ENCODE measurements at places on chromosomes 7 and 10. TPM values are rescaled to one million over a fixed set of nuclear protein-coding genes. Genes with fewer than 3 reads are reported as not detected.

Gene MMRN2
- polyA plus RNA-seq, result 0.07 TPM

Gene TAS2R4
- polyA plus RNA-seq, result 0.12 TPM

- DNase-seq, result no peak
Observed at GRCh38 chr7:83850125-83850524, 201.2 kb upstream of the SEMA3E start.

GRCh38 chr7:64755865-64756264 lies 38.4 kb upstream of the ZNF138 start:
- no peak for DNase-seq

Gene GRID2IP
- not detected for polyA plus RNA-seq

DNA sequence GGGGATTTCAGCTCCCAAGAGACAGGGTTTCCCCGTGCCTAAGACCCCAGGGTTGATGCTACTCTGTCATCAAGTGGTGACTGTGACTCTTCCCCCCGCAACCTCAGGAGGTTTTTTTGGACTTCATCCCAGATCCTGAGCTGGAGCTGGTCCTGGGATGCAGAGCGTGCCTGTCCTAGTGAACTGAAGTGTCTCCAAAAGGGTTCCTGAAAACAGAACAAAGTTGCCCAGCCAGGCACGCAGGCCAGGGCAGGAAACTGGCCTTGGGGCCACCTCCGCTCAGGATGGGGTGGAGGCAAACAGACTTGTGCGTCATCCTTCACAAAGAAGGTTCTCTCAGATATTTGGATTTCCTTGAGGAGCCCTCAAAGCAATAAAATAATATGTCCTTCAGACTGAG lies 118.9 kb downstream of the ITIH5 start:
- DNase-seq, result no peak

Gene FOXI2
- not detected for polyA plus RNA-seq

Gene LDB3
- polyA plus RNA-seq, result not detected

- DNase-seq, result no peak
Observed at GRCh38 chr10:97028126-97028831, 157.5 kb downstream of the SLIT1 start.

GRCh38 chr10:5194431-5194830 lies 2.2 kb upstream of the AKR1C4 start:
- no peak for DNase-seq

DNA sequence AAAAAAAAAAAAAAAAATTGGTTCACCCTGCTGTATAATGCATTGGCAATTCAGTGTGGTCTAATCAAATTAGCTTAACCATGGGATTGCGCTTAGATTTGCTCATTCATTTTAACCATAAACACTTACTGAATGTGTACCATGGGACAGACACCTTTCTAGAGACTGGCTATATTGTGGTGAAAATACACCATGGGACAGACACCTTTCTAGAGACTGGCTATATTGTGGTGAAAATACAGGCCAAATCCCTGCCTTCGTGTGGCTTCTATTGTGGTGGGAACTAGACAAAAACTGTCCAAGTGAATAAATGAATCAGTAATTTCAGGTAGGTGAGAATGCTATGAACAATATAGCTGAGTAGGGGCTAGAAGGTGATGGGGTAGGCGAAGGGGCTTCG lies 10.2 kb upstream of the REPIN1 start:
- DNase-seq, result no peak

Gene CTAGE4
- polyA plus RNA-seq, result not detected

DNA sequence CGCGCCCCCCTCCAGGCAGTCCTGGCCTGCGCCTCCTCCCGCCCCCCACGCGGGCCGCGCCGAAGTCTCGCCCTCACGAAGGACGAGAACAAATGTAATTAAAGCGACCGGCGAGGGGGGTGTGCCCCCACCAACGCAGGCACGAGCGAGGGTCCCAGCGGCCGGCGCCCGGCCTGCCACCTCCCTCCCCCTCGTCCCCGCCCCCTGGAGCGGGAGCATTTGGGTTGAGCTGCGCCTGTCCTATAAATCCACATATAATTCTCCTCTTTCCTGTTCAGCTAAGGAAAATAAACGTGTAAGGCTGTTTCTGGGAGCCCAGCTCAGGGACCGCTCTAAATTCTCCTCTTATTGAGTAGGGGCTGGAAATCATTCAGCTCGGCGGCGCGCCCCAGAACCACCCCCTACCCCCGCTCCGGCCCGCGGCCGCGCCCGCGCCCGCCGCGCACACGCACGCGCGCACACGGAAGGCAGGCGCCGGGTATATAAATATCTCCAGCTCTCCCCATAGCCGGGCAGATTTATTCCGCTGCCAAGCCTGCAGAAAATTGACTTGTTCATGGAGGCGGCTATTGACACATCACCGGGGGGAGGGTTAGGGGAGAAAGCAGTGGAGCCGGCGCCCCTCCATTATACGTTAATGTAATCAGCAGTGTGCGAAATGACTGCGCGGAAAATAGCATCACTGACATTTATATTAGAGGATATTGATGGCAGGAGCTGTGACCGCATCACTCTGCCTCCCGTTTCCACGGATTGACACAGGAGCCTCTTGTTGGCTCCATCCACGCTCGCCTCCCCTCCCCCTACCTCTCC lies 61.6 kb upstream of the BTRC start:
- DNase-seq, result no peak

GRCh38 chr10:114479307-114479706 lies 75.0 kb upstream of the AFAP1L2 start:
- no peak for DNase-seq

GRCh38 chr7:36625247-36625646 lies 99.0 kb downstream of the AOAH start:
- DNase-seq, result peak; percentile 25

DNA sequence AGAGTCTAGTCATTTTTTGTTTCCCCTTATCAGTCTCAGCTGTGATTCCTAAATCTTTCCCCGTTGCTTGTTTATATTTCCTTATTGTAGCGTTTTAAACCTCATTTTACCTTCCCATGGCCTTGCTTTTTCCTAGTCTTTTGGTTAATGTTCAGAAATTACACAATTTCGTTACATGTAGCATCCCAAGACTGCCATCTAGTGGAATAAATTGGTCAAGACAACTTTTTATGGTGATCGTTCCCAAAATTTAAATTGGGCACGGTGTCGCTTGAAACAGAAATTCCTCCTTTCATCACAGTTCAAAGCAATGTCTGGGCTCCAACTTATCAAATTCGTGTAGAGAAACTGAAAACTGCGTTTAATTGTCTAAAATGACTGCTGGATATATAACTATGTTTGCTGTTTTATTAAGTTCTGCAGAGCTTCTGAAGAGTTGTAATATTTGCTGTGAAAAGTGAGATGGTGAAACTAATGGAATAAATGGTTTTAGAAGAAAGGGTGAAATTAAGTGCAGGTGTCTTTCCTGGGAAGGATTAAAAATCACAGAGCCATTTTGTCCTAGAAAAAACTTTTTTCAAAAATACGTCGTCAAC lies 370.2 kb downstream of the PHF14 start:
- peak; percentile 6 for DNase-seq

Gene GOLGA7B
- polyA plus RNA-seq, result not detected

Gene IKZF1
- polyA plus RNA-seq, result 80.2 TPM

DNA sequence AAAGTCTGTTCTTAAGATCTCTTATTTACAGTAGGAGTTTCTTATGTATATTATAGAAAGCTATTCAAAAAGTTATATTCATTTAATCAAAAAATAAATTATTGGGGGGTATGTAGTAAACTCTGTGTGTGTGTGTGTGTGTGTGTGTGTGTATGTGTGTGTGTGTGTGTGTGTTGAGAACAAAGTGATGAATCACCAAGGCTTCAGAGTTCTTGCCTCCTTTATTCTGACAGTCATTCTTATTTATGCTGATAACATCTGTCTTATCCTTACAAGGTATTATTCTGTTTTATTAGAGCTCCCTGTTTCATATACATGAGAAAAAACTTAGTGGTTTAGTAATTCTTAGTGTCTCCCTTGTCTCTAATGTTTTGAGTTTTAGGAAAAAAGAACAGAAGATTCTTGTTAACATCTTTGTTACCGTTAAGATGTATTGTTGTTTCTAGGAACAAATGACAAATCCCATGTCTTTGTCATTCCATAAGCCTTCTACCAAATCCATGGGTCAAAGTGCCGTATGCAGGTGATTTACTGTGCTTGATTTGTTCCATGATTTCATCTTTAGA lies 424.0 kb downstream of the EXOC4 start:
- no peak for DNase-seq

GRCh38 chr10:3972460-3973301 lies 187.7 kb upstream of the KLF6 start:
- no peak for DNase-seq

- no peak for DNase-seq
Observed at GRCh38 chr10:59585046-59585700, 124.5 kb downstream of the SLC16A9 start.

GRCh38 chr10:31830887-31831286 lies 97.7 kb downstream of the ARHGAP12 start:
- no peak for DNase-seq

Gene ELAPOR2
- 0.03 TPM for polyA plus RNA-seq

- no peak for DNase-seq
Observed at GRCh38 chr10:63286754-63287264, 153.7 kb downstream of the NRBF2 start.

DNA sequence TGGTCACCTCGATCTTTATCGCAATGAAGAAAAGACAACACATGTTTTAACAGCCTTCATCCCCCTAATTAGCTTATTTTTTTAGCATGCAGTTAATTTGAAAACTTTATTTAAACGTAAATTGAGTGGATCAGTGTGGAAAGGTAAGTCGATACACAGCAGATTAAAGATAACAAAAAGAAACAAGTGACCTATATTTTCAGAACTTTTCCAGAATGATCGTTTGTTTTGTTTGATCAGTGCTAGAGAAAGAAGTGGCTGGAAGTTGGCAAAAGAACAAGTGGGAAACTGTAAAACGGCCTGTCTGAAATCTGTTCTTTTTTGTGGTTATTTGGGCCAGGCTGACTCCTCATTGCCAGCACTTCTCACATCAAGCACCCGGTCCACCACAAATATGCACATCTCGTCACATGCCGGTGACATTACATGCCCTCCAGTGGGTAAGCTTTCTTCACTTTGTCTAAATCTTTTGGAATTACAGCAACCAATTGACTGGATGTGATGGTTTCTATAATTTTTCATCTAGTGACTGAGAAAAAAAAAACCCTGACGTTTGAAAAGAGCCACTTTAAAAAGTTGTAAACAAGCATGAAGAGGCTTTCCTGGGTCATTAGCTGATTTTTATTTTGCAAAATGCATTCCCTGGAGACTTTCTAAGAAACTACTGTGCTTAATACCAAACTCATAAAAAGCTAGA lies 33.2 kb downstream of the C7orf33 start:
- DNase-seq, result peak; percentile 21

Gene CYP17A1
- polyA plus RNA-seq, result not detected

- DNase-seq, result no peak
Observed at GRCh38 chr10:11505639-11506038, 105.8 kb downstream of the USP6NL start.

DNA sequence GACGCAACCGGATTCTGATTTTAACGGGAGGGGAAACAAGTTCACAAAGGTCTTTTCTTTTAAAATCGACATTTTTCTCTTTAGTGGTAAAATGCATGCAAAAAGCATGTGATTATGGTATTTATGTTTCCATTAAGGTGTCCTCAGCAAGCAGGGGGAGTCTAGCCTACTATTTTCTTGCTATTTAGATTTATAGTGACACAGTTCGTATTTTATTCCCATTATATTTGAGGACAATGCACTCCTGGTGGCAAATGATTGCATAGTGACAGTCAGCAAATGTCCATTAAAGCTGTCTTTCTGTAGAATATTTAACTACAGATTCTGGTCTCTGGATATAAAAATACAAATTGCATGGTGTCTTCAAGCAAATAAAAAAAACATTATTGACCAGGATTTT lies 554.2 kb downstream of the PARD3 start:
- no peak for DNase-seq

- DNase-seq, result no peak
Observed at GRCh38 chr7:32204361-32205018, 134.3 kb upstream of the PDE1C start.

DNA sequence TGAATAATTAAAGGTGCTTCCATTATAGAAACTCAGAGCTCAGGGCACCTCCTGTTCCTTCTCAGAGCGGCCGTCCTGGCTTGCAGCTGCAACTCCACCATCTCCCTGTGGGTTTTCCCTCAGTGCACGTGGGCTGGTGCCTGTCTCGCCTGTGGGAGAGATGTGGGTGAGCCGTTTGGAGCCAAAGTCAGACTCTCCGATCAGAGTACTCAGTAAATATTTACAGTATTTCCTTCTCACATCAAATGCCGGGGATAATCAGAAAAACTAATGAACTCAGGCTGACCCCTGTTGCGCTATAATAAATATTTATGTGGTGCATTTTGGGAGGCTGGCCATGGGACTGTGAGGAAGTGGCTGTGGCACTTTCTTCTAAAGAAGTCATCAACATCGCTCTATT lies 155.8 kb upstream of the HABP2 start:
- no peak for DNase-seq

Gene IGF2BP3
- 3.2 TPM for polyA plus RNA-seq

Gene ERVW-1
- not detected for polyA plus RNA-seq

Gene SEMA4G
- not detected for polyA plus RNA-seq

GRCh38 chr7:134741907-134742635 lies 37.4 kb upstream of the CALD1 start:
- DNase-seq, result no peak

- no peak for DNase-seq
Observed at GRCh38 chr10:70334526-70335245, 47.7 kb downstream of the LRRC20 start.

GRCh38 chr7:80932536-80932935 lies 13.7 kb upstream of the SEMA3C start:
- DNase-seq, result no peak

Gene VWC2
- not detected for polyA plus RNA-seq

GRCh38 chr10:100569687-100570481 lies 34.1 kb downstream of the HIF1AN start:
- DNase-seq, result no peak

DNA sequence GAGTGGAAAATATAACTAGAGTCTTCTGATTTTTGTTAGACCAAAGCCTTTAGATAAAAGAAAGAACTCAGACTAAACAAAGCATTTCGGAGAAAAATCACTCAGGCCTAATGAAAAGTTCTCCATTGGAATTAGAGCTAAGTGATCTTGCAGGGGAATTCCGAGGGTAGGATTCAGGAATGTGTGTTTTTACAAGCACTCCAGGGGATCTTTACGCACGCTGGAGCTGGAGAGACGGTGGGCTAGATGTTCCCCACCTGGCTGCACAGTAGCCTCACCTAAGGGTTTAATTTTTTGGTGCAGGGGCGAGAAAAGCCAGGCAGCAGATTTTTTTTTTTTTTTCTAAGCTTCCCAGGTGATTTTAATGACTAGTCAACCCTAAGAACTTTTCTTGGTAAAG lies 7.9 kb upstream of the PAPSS2 start:
- no peak for DNase-seq

- DNase-seq, result no peak
Observed at GRCh38 chr10:119761106-119761505, 35.3 kb downstream of the INPP5F start.

GRCh38 chr7:28630350-28630749 lies 218.0 kb downstream of the CREB5 start:
- no peak for DNase-seq

Measured in CD14-positive monocyte (primary cell).